Small intestine (tissue), 16 donors: ENCODE measurements at places on chromosomes 5 and 9. TPM values are rescaled to one million over a fixed set of nuclear protein-coding genes. Genes with fewer than 3 reads are reported as not detected.
A peak's percentile ranks its signal among the peaks of the same experiment; 100 is the strongest.

DMRT3 gene
- polyA plus RNA-seq = not detected

F2RL1 gene
- 33.0 TPM for polyA plus RNA-seq

CMYA5 gene
- polyA plus RNA-seq = 5.7 TPM

FGD3 gene
- 4.9 TPM for polyA plus RNA-seq

KCNN2 gene
- polyA plus RNA-seq = 0.19 TPM

ANKRD34B gene
- polyA plus RNA-seq = not detected

THBS4 gene
- 3.3 TPM for polyA plus RNA-seq

NR2F1-AS1 gene
- polyA plus RNA-seq = 0.89 TPM

DNA sequence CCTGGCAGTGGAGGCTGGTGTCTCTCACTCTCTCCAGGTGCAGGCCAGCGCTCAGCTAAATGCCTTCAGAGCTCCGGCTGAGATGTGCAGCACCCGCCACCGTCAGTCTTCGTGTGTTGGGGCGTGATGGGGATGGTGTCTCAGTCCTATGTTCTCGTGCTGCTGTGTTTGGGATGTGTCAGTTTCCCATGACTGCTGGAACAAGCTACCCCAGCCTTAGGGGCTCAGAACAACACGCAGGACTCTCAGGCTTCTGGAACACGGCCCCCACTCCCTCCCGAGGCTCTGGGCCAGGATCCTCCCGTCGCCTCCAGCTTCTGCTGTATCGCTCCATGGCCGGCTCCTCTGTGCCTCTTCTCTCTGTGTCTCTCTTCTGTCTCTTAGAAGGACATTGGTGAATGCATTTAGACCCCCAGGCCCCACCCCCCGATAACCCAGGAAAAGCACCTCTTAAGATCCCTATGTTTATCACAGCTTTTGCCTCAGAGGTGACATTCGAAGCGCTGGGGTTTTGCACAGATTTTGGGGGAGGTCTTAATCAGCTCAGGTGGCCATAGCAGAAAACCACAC lies 9.6 kb upstream of the CEP72 start:
- no peak for DNase-seq
- no peaks in the 10 kb centered on the region for H3K36me3 ChIP-seq
- no peak overlapping the region for H3K27ac ChIP-seq
- H3K4me1 ChIP-seq = peaks cover 27% of the 10 kb centered on the region
- no peak overlapping the region for H3K4me3 ChIP-seq

DNA sequence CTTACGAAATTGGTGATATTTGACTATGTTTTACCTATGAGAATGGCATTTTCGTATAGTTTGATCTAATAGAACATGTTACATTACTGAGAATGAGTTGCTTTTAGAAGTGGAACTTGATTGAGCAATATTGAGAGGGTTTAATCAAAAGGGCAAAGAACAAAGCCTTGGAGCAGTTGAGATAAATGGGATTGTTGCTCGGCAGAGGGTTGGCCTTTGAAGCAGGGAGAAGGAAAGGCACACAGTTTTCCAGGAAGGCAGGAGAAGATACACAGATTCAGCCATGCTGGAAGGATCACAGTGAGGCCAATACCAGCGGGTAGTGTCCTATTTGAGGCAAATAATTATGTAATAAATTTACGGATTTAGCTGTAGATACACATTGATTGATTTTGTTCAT lies 19.5 kb downstream of the MAN2A1 start:
- H3K27me3 ChIP-seq = no peaks in the 10 kb centered on the region
- H3K27ac ChIP-seq = no peak overlapping the region

- DNase-seq = peak; percentile 13
- H3K4me3 ChIP-seq = no peak overlapping the region
- H3K27ac ChIP-seq = no peak overlapping the region
Measured at GRCh38 chr9:104856413-104856941, 71.5 kb downstream of the ABCA1 start.

GRCh38 chr9:119998614-119999013 lies 581.4 kb downstream of the CDK5RAP2 start:
- H3K4me3 ChIP-seq = no peak overlapping the region
- H3K27ac ChIP-seq = no peak overlapping the region
- no peaks in the 10 kb centered on the region for H3K4me1 ChIP-seq
- no peaks in the 10 kb centered on the region for H3K27me3 ChIP-seq
- no peak for DNase-seq

DNA sequence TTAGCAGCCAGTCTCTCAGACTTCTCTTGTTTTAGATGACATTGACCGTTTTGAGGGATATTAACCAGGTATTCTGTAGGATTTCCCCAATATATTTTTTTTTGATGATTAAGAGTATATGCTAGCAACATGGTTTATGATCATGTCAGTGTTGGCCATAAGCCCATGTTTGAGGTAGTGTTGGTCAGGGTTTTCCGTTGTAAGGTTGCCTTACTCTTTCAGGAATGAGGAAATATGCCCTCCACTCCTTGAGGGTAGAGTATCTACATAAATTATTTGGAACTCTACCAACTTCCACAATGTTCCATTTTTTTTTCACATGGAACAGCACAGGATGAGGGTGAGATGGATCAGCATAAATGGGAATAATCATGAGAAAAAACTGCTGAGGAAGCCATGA lies 188.4 kb upstream of the PRDM9 start:
- H3K36me3 ChIP-seq = no peaks in the 10 kb centered on the region
- H3K4me3 ChIP-seq = no peak overlapping the region
- H3K27ac ChIP-seq = no peak overlapping the region
- no peaks in the 10 kb centered on the region for H3K27me3 ChIP-seq

GRCh38 chr5:5126444-5126843 lies 13.7 kb upstream of the ADAMTS16 start:
- H3K36me3 ChIP-seq = no peaks in the 10 kb centered on the region
- no peak overlapping the region for H3K4me3 ChIP-seq
- no peaks in the 10 kb centered on the region for H3K4me1 ChIP-seq
- no peaks in the 10 kb centered on the region for H3K27me3 ChIP-seq
- DNase-seq = no peak
- no peak overlapping the region for H3K27ac ChIP-seq

- H3K36me3 ChIP-seq = no peaks in the 10 kb centered on the region
- no peaks in the 10 kb centered on the region for H3K4me1 ChIP-seq
- no peaks in the 10 kb centered on the region for H3K27me3 ChIP-seq
- DNase-seq = peak; percentile 71
- peak overlapping the region; percentile 37 for H3K4me3 ChIP-seq
Measured at GRCh38 chr5:56481428-56482357, 248.6 kb upstream of the ANKRD55 start.

DNA sequence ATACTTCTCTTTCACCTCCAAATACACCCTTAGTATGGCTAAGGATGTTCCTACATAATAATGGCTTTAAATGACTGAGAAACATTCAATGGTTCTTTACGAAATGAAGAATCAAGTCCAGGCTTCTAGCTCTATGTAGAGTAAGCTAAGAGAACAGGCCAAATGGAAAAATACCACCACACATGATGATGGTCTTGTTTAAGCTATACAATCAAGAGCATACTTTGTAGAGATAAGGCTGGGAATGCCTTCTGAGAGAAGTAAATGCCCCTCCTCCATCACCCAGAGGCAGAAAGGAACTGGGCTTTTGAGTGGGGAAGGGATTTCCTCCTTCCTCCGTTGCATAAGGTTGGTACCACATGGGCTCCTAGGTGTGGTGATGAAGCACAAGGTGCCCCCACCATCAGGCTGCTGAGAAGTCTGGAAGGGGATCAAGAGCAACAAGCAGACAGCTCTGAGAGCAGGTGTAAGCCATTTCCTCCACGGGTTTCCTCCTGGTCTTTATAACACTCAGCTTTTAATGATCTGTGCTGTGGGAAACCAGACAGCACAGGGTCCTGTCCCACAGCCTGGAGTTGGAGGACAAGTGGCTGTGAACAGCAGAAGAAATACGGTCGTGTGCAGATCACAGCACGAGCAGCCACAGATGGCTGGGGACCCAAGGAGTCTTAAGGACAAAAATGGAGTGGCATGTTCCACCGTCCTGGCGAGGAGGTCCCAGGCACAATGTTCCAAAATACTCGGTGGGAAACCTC lies 396.9 kb downstream of the CTNND2 start:
- H3K4me3 ChIP-seq = no peak overlapping the region
- no peaks in the 10 kb centered on the region for H3K36me3 ChIP-seq
- DNase-seq = no peak
- H3K27ac ChIP-seq = no peak overlapping the region
- H3K27me3 ChIP-seq = no peaks in the 10 kb centered on the region

DNA sequence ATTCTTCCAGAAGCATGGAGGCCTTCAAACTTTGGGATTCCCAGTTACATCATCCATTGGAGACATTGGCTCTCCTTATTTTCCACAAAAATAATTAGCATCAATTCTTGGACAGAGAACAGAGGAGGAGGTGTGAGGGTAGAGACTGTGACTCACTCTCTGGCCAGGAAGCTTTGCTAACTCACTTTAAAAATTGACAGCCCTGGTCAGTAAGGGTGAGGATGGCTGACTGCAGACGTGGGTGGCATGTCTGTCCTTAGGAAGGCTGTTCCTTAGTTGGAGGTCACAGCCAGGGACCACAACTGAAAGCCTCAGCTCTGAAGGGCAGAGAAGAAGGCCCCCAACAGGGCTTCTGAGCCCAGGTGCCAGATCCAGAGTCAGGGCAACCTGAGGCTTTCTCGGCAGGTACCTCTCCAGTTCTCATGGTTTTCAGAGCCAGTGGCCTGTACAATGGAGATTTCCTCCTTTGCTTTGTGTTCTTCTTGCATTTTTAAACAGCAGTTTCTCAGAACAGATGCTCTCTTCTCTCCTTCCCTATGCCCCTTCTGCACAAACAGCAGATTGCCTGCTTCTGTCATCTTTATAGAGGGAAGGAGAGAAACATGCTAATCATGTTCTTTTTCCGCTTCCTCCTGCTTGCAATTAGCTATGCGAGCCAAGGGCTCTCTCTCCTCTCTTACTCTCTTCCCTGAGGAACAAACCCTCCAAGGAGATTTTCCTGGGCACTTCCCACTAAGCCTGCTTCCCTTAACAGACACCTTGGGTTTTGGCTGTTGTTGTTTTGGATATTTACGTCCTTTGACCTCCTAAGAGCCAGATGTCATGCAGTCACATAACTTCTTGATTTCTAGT lies 92.5 kb upstream of the ZNF366 start:
- no peak for DNase-seq
- no peaks in the 10 kb centered on the region for H3K36me3 ChIP-seq
- no peaks in the 10 kb centered on the region for H3K27me3 ChIP-seq
- H3K4me1 ChIP-seq = no peaks in the 10 kb centered on the region
- H3K27ac ChIP-seq = no peak overlapping the region

- DNase-seq = peak; percentile 51
- no peaks in the 10 kb centered on the region for H3K27me3 ChIP-seq
- H3K4me1 ChIP-seq = no peaks in the 10 kb centered on the region
Measured at GRCh38 chr9:103397868-103398600, 402.9 kb downstream of the CYLC2 start.

DNA sequence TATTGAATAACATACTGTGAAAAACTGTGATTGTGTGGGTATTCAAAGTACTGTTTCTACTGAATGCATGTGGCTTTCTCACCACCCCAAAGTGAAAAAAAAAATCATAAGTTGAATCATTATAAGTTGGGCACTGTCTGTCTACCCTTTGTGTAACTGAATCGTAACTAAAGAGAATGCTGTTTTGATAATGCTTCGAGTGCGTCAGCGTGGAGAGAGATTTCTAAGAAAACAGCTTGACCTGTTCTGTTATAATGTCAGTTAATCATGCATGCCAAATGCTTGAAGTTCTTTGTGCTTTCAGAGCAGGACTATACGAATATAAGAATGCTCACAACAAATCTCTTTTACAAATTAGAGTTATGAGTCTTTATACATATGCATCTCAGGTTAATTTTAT lies 148.8 kb upstream of the SGCD start:
- H3K36me3 ChIP-seq = no peaks in the 10 kb centered on the region
- no peaks in the 10 kb centered on the region for H3K4me1 ChIP-seq
- H3K4me3 ChIP-seq = no peak overlapping the region
- no peak overlapping the region for H3K27ac ChIP-seq

- no peaks in the 10 kb centered on the region for H3K4me1 ChIP-seq
- no peak for DNase-seq
- H3K36me3 ChIP-seq = no peaks in the 10 kb centered on the region
Measured at GRCh38 chr5:17907094-17907493, 272.8 kb downstream of the TAF11L14 start.

- H3K36me3 ChIP-seq = peaks cover 8% of the 10 kb centered on the region
- no peak overlapping the region for H3K27ac ChIP-seq
- no peak overlapping the region for H3K4me3 ChIP-seq
- DNase-seq = no peak
Measured at GRCh38 chr9:86349271-86349670, 4.9 kb downstream of the TUT7 start.

GRCh38 chr9:68822596-68823165 lies 117.6 kb downstream of the PIP5K1B start:
- H3K27me3 ChIP-seq = no peaks in the 10 kb centered on the region
- no peak overlapping the region for H3K27ac ChIP-seq
- H3K4me1 ChIP-seq = peaks cover 3% of the 10 kb centered on the region
- H3K4me3 ChIP-seq = no peak overlapping the region
- peaks cover 14% of the 10 kb centered on the region for H3K36me3 ChIP-seq

- H3K27ac ChIP-seq = no peak overlapping the region
- no peaks in the 10 kb centered on the region for H3K36me3 ChIP-seq
- peaks cover 33% of the 10 kb centered on the region for H3K27me3 ChIP-seq
- no peak overlapping the region for H3K4me3 ChIP-seq
Measured at GRCh38 chr5:141747152-141748141, 65.4 kb upstream of the ARAP3 start.

- peak; percentile 53 for DNase-seq
- peaks cover 11% of the 10 kb centered on the region for H3K4me1 ChIP-seq
- no peak overlapping the region for H3K4me3 ChIP-seq
- no peak overlapping the region for H3K27ac ChIP-seq
- H3K27me3 ChIP-seq = no peaks in the 10 kb centered on the region
Measured at GRCh38 chr5:76490960-76491359, 87.9 kb downstream of the IQGAP2 start.

- H3K4me3 ChIP-seq = no peak overlapping the region
- peak; percentile 25 for DNase-seq
- H3K27ac ChIP-seq = no peak overlapping the region
Measured at GRCh38 chr9:806285-807156, 35.0 kb upstream of the DMRT1 start.

GRCh38 chr5:135005076-135005475 lies 29.0 kb downstream of the PITX1 start:
- no peaks in the 10 kb centered on the region for H3K4me1 ChIP-seq
- DNase-seq = no peak
- no peaks in the 10 kb centered on the region for H3K27me3 ChIP-seq
- no peak overlapping the region for H3K27ac ChIP-seq
- H3K4me3 ChIP-seq = no peak overlapping the region
- no peaks in the 10 kb centered on the region for H3K36me3 ChIP-seq

DNA sequence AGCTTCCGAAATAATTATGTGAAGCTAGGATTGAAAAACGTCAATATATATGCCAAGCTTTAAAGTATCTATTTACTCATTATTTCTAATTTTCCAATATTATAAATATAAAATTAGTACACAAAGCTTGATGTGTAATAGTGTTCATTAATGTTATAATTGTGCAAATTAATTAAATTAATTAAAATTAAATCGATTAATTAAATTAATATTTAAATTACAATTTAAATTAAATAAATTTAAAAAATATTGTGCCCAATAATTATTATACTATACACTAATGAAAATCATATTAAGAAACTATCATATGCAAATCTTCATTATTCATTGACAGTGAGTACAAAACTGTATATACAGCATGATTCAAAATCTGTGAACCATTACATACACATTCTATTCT lies 409.8 kb downstream of the FAM170A start:
- DNase-seq = no peak
- H3K36me3 ChIP-seq = no peaks in the 10 kb centered on the region
- H3K27ac ChIP-seq = no peak overlapping the region
- no peak overlapping the region for H3K4me3 ChIP-seq
- no peaks in the 10 kb centered on the region for H3K4me1 ChIP-seq
